ENCODE measurements at places on chromosomes 12 and 14. TPM values are rescaled to one million over a fixed set of nuclear protein-coding genes. Genes with fewer than 3 reads are reported as not detected.
A peak's percentile ranks its signal among the peaks of the same experiment; 100 is the strongest.

The TROAP gene
- total RNA-seq: 57.7 TPM

DNA sequence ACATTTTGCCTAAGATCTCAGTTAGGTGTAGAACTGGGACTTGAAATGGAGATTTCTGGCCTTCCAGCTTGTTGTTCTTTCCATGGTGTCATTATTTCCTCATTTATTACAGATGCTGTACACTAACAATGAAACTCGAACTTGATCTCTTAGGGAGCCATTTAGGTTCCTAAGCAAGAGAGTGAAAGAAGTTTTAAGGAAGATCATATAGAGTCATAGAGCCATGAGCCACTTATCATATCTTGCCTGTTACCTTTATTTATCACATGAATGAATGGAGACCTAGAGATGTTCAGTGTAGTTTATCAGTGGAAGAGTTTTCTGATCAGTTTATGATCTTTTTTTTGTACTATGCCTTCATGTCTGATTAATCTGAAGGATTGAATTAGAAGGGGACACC, 9.9 kb downstream of the HELB start:
- H3K27me3 ChIP-seq: no peaks in the 10 kb centered on the region
- peak overlapping the region; percentile 3 for H3K27ac ChIP-seq
- H3K4me1 ChIP-seq: peaks cover 67% of the 10 kb centered on the region
- DNase-seq: no peak
- H3K36me3 ChIP-seq: peaks cover 42% of the 10 kb centered on the region

DNA sequence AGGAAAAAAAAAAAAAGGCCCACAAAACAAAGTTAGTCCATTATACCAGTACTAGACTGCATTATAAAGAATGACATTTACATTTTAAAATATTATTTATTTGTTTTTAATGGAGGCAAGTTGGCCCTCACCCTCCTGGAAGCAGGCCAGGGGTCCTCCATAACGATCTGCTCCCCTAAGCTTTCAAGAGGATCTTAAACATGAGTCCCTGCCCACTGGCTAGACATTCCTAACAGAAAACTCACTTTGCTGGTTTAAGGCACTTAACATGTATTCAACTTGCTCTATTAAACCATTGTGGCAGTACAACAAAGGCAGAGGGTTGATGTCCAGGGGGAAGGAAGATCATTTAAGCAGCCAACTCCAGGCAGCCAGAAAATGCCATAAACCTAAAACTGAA, 111.4 kb downstream of the STXBP6 start:
- no peaks in the 10 kb centered on the region for H3K4me1 ChIP-seq
- no peak for DNase-seq
- no peaks in the 10 kb centered on the region for H3K36me3 ChIP-seq
- no peak overlapping the region for H3K27ac ChIP-seq
- H3K4me3 ChIP-seq: no peak overlapping the region
- no peaks in the 10 kb centered on the region for H3K27me3 ChIP-seq

- DNase-seq: no peak
- peaks cover 3% of the 10 kb centered on the region for H3K4me1 ChIP-seq
- no peak overlapping the region for H3K4me3 ChIP-seq
- no peaks in the 10 kb centered on the region for H3K36me3 ChIP-seq
- H3K27ac ChIP-seq: no peak overlapping the region
Observed at GRCh38 chr14:23513818-23514643, 37.5 kb downstream of the ZFHX2 start.

GRCh38 chr14:69363055-69363454, 35.0 kb downstream of the ERH start:
- peaks cover 19% of the 10 kb centered on the region for H3K4me1 ChIP-seq
- DNase-seq: no peak
- peaks cover 1% of the 10 kb centered on the region for H3K27me3 ChIP-seq

- no peak overlapping the region for H3K27ac ChIP-seq
- peaks cover 39% of the 10 kb centered on the region for H3K4me1 ChIP-seq
- no peak for DNase-seq
- peaks cover 6% of the 10 kb centered on the region for H3K36me3 ChIP-seq
Observed at GRCh38 chr14:94337274-94337673, 14.1 kb upstream of the SERPINA6 start.

GRCh38 chr14:64799555-64799954, 80.2 kb downstream of the SPTB start:
- H3K27me3 ChIP-seq: no peaks in the 10 kb centered on the region
- H3K27ac ChIP-seq: no peak overlapping the region
- no peaks in the 10 kb centered on the region for H3K36me3 ChIP-seq
- no peak for DNase-seq
- no peaks in the 10 kb centered on the region for H3K4me1 ChIP-seq

The CATSPERB gene
- 0.14 TPM for total RNA-seq

DNA sequence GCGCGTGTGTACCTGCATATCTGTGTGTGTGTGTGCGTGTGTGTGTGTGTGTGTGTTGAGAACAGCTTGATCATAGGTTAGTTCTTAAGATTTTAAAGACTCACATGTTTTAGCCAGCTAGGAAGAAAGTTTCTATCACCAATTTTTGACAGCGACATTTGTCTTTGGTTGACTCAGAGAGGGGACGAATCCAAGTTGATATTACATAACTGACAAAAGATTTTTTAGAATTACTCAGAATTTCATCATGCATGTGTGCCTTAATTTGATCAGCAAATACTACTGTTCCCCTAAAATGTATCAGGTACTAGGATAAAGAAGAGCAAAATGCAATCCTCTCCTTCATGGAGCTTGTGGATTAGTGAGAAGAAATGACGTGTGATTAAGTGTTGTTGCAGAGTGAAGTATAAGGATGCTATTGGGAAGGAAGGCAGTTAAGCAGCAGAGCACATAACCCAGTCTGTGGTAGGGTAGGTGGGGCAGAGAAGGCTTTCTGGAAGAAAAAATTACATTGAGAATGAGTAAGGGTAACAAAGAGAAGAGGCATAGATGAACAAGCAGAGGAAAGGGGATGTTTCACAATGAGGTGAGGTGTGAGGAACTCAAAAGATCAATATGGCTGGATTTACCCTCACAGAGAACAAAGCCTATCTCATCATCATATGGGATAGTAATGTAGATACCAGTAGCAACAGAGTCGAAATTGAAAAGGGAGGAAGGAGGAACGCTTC, 77.5 kb downstream of the ELK3 start:
- H3K4me1 ChIP-seq: peaks cover 43% of the 10 kb centered on the region
- DNase-seq: no peak
- peaks cover 62% of the 10 kb centered on the region for H3K36me3 ChIP-seq
- peak overlapping the region; percentile 52 for H3K27ac ChIP-seq
- no peaks in the 10 kb centered on the region for H3K27me3 ChIP-seq
- H3K4me3 ChIP-seq: no peak overlapping the region

The SLC4A8 gene
- total RNA-seq: 1.8 TPM

- H3K27ac ChIP-seq: peak overlapping the region; percentile 49
- no peak for DNase-seq
- no peaks in the 10 kb centered on the region for H3K27me3 ChIP-seq
- H3K36me3 ChIP-seq: peaks cover 40% of the 10 kb centered on the region
Observed at GRCh38 chr14:51880835-51881580, 20.6 kb downstream of the GNG2 start.

DNA sequence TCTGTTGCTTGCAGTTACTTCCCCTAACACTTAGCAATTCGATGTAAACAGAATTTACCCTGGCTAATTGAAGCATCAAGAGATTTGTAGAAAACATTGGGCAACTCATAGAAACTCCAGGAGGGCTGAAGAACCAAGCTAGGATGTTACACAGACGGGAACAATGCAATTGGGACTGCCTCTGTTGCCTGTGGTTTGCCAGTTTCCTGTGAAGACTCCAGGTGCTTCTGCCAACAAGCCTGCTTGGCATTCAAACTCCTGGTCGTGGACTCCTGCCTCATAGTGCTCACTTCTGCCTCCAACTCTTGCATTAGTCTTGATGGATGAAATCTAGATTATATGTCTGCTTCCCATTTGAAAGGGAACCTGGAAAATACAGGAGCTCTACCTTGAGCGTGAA, 246.0 kb downstream of the BMP4 start:
- no peak overlapping the region for H3K4me3 ChIP-seq
- no peak for DNase-seq
- no peak overlapping the region for H3K27ac ChIP-seq
- H3K36me3 ChIP-seq: no peaks in the 10 kb centered on the region

The SERPINA9 gene
- total RNA-seq: not detected

DNA sequence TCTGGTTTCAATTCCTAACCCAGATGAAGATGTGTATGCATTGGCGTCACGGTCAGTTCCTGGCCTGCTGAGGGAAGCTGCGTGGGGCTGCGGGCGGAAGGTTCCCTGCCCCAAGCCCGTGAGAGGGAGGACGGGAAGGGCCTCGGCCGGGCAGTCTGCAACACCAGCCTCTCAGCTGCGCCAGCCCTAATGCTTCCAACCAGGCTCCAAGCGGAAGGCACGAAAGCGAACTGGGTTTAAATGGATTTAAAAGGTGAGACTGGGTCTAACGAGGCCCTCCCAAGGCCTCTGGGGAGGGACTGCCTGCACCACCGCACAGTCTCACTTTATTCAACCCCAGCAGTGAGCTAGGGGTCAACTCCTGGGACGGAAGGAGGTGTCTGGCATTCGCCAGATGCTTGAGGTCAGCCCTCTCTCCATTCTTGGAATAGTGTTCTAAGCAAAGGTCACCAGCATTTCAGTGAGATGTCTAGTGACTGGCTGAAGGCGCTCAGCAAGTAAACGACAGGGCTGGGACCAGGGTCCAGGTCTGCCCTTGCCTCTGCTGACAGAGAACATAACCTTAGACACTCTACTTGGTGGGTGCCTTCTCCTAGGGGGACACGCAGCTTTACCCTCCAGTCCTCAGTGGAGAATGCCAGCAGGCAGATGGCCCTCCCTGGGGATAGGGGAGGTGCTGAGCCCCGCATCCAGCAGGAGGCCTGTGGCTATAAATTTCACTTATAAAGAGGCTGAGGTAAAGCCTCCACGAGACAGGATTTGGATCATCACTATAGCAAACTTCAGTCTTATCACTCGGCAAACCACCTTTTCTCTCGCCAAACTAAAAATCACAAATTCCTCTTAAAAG, 92.2 kb downstream of the PIWIL1 start:
- H3K27ac ChIP-seq: no peak overlapping the region
- H3K27me3 ChIP-seq: no peaks in the 10 kb centered on the region
- H3K36me3 ChIP-seq: no peaks in the 10 kb centered on the region
- no peaks in the 10 kb centered on the region for H3K4me1 ChIP-seq
- DNase-seq: no peak

The KRT2 gene
- total RNA-seq: not detected

Measured in activated CD4-positive, alpha-beta memory T cell treated with anti-CD3 and anti-CD28 coated beads for 36 hours (primary cell).